Right ventricle myocardium superior (tissue), 1 donor: ENCODE measurements at places on chromosomes 1 and 21. TPM values are rescaled to one million over a fixed set of nuclear protein-coding genes. Genes with fewer than 3 reads are reported as not detected.

Gene MROH9
- not detected for total RNA-seq

Gene KCNE2
- not detected for total RNA-seq

Gene AMY1B
- not detected for total RNA-seq

Gene RBP7
- total RNA-seq, result 30.2 TPM

Gene PCSK9
- not detected for total RNA-seq

Gene S100B
- total RNA-seq, result 5.5 TPM

GRCh38 chr1:56483104-56483503 is 96.3 kb downstream of the PLPP3 start:
- no peak for DNase-seq

GRCh38 chr1:175095978-175096607 is 28.5 kb downstream of the TNN start:
- DNase-seq, result no peak

GRCh38 chr1:46508757-46509156 is 19.1 kb downstream of the DMBX1 start:
- DNase-seq, result no peak

DNA sequence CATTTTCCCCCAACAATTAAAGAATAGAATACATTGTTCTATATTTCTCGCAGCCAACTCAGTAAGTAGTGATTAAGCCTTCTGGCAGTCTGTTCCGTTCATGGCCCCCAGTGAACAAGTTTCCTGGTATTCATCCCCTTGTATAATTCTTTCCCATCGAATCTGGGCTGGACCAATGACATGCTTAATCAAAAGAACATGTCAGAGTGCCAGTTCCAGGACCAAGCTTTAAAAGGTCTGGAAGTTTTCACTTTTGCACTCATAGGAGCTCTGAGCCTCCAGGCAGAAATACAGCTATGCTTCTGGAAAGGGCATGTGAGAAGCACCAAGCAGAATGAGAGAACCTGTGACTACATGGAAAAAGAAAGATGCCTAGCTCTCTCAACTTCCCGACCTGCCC is 22.5 kb upstream of the DPYD start:
- DNase-seq, result no peak

DNA sequence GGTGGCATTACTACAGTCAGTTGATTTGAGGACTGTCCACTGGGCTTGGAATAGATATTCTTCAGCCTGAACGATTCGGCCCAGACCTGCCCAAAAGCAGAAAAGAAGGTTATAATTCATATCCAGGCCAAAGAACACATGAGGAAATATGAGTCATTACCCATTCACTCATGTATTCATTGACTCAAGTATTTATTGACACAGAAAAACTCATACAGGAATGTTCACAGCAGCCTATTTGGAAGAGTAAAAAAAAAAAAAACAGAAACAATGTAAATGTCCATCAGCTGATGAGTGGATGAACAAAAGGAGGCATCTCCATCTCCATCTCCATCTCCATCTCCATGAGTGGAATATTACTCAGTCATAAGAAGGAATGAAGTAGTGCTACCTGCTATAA is 15.9 kb downstream of the ZMYND12 start:
- DNase-seq, result no peak

GRCh38 chr21:44087426-44088400 is 19.5 kb upstream of the PWP2 start:
- DNase-seq, result peak; percentile 52

DNA sequence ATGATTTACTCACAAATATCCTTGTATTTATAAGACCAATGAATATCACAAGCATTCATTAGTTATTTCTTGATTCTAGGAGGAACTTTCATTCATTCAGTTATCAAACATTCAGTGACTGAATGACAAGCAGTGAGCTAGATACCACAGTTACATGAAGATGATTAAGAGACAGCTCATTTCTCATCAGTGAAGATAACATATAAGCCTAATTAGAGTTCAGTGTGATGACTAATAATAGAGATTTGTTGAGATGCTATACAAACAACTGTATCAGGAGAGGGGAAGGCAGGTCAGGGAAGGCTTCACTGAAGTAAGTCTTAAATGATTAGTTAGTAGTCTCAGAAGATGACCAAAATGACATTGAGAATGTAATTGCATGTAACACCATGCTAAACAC is 14.6 kb upstream of the C1orf105 start:
- no peak for DNase-seq

DNA sequence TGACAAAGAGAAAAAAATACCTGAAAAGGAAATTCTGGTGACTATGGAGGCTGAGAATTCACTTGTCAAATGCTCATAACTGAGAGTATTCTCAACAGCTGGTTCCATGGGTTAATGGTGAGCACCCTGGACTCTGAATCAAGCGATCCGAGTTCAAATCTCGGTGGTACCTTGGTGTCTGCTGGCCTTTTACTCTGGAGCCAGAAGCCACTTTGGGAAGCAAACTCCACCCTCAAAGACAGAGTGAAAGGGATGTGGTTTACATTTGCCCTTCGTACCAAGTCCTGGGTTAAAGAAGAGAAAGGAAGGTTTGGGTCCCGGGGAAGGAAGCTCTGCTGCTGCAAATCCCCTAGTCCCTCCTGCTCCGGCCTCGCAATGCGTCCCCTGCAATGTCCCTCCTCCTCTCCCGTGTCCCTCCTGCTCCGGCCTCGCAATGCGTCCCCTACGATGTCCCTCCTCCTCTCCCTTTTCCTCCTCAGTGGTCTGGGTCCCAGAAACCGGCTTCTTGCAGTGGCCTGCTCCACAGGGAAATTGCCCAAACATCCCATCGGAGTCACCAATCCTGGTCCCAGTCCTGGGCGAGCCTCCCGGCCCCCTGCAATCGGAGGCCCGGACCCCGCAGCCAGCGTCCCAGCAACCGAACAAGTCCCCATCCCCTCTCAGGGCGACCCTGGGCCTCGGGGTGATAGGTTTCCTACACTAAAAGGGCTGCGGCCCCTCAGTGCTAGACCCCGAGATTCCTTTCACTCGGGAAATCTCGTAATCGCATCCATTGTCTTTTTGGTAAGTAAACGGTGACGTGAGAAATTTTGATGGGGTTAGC is 129.4 kb downstream of the PPIAL4G start:
- no peak for DNase-seq

DNA sequence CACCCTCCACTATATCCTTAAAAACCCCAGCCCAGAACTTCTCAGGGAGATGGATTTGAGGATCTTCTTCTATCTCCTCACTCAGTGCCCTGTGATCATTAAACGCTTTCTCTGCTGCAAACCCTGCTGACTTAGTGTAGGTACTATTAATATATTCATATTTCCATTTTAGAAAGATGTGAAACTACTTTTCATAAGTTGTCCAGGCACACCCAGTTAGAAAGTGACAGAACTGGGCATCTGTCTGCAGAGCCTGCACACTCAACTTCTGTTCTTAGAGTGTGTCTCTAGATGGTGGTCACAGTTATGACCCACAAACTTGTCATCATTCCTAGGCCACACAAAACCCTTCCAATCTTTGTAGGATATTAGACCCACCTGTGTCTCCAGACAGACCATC is 55.0 kb downstream of the FCRL5 start:
- DNase-seq, result no peak

DNA sequence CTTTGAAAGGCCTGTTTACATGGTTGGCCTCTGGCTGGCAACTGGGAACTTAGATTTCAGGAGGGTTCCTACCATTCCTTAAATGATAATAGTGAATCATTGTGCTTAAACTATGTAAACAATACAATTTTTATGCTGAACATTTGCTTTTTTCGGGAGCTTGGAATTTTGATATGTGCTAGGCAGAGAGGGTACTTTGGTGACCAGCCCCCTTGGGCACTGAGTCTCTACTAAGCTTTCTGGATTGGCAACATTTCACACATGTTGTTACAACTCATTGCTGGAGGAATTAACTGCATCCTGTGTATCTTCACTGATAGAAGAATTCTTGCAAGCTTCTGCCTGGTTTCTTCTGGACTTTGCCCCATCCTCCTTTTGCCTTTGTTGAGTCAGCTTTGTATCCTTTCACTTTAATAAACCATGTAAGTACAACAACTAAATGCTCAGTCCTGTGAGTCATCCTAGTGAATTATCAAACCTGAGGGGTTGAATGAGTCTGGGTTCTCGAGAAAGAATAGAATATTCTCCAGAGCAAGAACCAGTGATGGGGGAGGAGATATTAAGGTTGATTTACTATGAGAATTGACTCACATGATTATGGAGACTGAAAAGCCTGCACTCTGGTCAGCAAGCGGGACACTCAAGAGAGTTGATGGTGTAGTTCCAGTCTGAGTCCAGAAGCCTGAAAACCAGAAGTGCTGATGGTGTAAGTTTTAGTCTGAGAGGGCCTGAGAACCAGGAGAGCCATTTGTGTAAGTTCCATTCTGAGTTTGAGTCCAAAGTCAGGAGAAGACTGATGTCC is 3.1 kb upstream of the SLC16A4 start:
- DNase-seq, result no peak
